ENCODE measurements at places on chromosomes 4 and X. TPM values are rescaled to one million over a fixed set of nuclear protein-coding genes. Genes with fewer than 3 reads are reported as not detected.

GRCh38 chr4:148574502-148574901 is 132.3 kb upstream of the NR3C2 start:
- DNase-seq = no peak
- no peaks in the 10 kb centered on the region for H3K4me1 ChIP-seq
- H3K36me3 ChIP-seq = no peaks in the 10 kb centered on the region
- no peak overlapping the region for H3K4me3 ChIP-seq

DNA sequence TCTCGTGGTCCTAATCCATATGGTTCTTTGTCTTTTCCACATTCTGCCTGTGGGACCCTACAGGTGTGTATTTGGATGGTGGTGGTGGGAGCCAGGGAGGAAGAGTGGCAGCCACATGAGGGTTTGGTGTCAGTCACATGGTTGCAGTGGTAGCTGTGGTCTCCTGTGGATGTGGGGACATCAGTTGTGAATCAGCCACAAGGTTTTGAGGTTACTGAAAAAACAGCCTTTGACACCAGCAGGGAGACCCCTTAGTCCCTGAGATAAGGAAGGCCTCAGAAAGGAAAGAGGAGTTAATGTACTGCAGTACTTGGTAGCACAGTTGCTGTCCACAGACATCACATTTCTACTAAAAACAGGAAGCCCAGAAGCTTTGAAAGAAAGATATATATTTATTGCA is 15.8 kb upstream of the GAGE10 start:
- H3K4me3 ChIP-seq = no peak overlapping the region
- no peaks in the 10 kb centered on the region for H3K36me3 ChIP-seq
- H3K27ac ChIP-seq = no peak overlapping the region
- no peak for DNase-seq
- H3K27me3 ChIP-seq = no peaks in the 10 kb centered on the region
- no peaks in the 10 kb centered on the region for H3K4me1 ChIP-seq

DNA sequence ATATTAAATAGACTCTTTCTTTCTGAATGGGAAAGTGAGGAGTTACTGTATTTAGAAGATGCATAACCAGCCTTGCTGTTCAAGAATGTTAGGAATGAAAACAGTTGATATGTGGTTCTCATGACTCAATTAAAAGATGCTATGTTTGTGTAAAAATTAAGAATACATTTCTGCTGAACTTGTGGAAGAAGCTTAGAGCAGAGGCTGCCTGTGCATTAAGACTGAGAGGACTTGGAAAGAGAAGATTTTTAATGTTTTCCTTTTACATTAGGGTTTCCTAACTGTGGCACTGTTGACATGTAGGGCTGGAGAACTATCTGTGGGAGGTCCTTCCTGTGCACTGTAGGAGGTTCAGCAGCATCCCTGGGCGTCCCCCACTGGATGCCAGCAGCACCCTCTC is 137.7 kb downstream of the GPR143 start:
- no peak overlapping the region for H3K27ac ChIP-seq
- H3K4me1 ChIP-seq = no peaks in the 10 kb centered on the region
- no peak overlapping the region for H3K4me3 ChIP-seq
- H3K27me3 ChIP-seq = no peaks in the 10 kb centered on the region

CLIC2 gene
- total RNA-seq = 0.73 TPM

XKRX gene
- 0.88 TPM for total RNA-seq

GRCh38 chr4:76504613-76505465 is 69.8 kb downstream of the SHROOM3 start:
- peak; percentile 61 for DNase-seq
- H3K27ac ChIP-seq = no peak overlapping the region
- H3K36me3 ChIP-seq = no peaks in the 10 kb centered on the region
- H3K4me3 ChIP-seq = no peak overlapping the region

DNA sequence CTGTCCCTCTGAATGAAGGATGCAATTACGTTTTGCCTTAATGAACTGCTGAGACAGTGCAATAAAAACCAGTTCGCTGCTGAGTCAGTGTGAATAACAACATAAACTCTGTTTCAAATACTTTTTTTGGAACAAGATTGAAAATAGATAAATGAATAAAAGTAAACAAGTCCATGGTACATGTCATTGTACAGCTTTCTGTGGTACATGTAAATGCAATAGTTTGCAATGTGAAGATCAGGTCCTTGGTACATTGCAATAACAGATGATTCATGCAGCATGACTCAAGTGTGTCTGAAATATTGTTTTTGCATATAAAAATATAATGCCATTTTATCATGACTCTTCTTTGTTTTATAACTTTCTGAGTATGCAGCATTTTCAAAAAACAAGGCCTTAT is 193.4 kb upstream of the PACRGL start:
- H3K27ac ChIP-seq = peak overlapping the region; percentile 28
- DNase-seq = peak; percentile 83
- no peaks in the 10 kb centered on the region for H3K27me3 ChIP-seq
- H3K4me3 ChIP-seq = no peak overlapping the region
- H3K36me3 ChIP-seq = no peaks in the 10 kb centered on the region
- H3K4me1 ChIP-seq = peaks cover 20% of the 10 kb centered on the region

DNA sequence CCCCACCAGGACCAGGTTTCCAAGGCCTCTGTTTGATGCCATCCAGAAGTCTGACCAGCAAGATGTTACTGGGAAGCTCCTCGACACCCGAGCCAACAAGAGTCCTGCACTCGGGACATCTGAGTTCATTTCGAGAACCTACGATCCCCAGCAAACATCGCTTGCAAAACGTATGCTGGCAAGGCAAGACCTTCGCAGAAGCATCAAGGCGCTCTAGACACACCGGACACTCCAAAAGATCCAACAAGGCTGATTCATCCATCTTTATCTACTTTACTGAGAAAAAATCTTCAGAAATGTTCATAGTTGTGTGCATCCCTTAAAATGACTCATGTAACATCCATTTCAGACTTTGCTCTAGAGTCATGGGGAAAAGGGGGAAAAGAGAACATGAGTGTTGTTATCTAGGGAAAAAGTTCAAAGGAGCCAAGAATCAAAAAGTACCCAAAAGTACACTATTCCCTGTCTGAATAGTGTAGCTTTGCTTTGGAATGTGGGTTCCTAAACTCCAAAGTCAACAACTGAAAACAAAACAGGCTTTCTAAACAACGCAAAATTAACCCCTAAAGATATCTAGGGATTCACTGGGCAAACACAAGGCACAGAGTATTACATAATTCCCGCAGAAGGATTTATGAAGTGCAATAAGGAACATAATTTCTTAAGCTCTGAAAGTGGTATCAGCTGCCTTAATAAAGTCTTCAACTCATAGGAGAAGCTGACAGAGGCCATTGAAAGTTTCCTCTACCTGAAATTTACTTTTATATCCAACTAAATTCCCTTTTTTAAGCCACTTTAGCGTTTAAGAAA is 1.6 kb downstream of the SH3RF1 start:
- peaks cover 3% of the 10 kb centered on the region for H3K36me3 ChIP-seq
- no peaks in the 10 kb centered on the region for H3K27me3 ChIP-seq
- peaks cover 45% of the 10 kb centered on the region for H3K4me1 ChIP-seq
- peak; percentile 61 for DNase-seq
- H3K4me3 ChIP-seq = peak overlapping the region; percentile 63

GRCh38 chr4:78682070-78682469 is 94.1 kb upstream of the BMP2K start:
- no peak overlapping the region for H3K27ac ChIP-seq
- no peak overlapping the region for H3K4me3 ChIP-seq
- H3K36me3 ChIP-seq = no peaks in the 10 kb centered on the region

ARHGEF9 gene
- 12.9 TPM for total RNA-seq

ODAPH gene
- total RNA-seq = not detected

DNA sequence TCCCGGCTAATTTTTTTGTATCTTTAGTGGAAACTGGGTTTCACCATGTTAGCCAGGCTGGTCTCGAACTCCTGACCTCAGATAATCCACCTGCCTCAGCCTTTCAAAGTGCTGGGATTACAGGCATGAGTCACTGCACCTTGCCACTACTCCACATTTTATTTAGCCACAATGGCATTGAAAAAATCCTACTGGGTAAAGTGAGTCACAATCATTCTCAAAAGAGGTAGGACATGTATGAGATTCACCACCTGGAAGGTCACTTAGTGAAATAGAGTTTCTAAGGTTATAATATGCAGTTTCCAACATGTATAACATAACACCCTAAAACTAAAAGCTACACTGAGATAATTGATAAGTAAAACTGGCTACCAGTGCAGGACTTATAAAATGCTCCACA is 159.2 kb downstream of the BTC start:
- H3K27me3 ChIP-seq = no peaks in the 10 kb centered on the region
- no peaks in the 10 kb centered on the region for H3K36me3 ChIP-seq
- DNase-seq = no peak
- H3K4me1 ChIP-seq = peaks cover 42% of the 10 kb centered on the region

NUDT10 gene
- total RNA-seq = not detected

- no peaks in the 10 kb centered on the region for H3K36me3 ChIP-seq
- no peaks in the 10 kb centered on the region for H3K4me1 ChIP-seq
- peaks cover 6% of the 10 kb centered on the region for H3K27me3 ChIP-seq
- DNase-seq = no peak
- no peak overlapping the region for H3K27ac ChIP-seq
Observed at GRCh38 chr4:16123356-16124084, 39.7 kb upstream of the PROM1 start.

DNA sequence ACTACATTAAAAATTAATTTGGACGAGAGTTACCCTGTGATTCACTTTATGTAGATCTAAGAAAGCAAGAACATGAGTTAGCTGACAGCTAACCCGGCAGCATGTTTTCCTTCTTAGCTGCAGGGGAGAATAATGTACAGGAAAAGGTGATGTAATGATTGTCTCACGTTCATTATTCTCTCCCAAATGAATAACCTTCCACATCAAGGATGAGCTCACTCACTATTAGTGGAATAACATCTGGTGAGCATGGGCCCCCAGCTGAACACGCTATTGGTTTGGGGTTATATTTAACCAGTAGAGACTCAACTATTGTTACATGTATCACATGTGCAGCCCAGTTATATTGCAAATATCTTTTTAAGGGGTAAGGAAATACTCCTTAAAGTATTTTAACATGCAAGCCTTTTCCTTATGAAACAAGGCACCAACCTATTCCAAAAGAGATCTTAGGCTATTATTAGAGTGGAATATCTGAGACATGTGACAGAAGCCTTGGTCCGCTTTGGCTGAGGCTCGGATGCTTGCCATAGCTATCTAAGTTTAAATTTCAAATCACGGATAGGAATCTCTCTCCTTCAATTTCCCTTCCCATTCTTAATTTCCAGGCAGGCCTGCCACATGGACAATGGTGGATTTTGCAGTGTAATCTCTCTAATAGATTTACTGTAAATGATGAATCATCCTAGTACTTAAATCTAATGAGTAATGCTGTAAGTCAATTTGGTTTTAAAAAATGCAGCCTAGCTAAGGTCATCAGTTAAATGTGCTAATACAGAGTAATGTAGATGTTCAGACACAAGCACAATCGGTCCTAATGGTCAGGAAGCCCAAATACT is 99.0 kb upstream of the OTUD4 start:
- no peaks in the 10 kb centered on the region for H3K27me3 ChIP-seq
- peak overlapping the region; percentile 97 for H3K27ac ChIP-seq
- peaks cover 38% of the 10 kb centered on the region for H3K4me1 ChIP-seq

DNA sequence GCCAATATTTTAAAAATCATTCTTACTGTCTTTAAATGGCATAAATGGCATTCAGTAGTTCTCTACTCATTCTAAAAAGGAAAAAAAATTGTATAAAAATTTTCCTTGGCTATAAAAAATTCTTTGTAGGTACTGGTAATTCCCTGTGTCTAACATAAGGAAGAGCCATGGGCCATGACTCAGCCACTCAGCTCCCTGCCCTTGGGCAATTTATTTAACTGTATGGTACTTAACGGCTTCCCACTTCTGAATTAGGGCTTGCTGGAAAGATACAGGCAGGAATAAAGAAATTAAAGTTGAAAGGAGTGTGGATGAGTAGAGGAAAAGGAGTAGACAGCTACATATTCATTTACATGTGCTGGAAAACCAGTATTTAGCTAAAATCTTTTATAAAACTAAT is 30.6 kb downstream of the ABHD18 start:
- no peaks in the 10 kb centered on the region for H3K36me3 ChIP-seq
- no peaks in the 10 kb centered on the region for H3K27me3 ChIP-seq
- H3K27ac ChIP-seq = no peak overlapping the region
- no peaks in the 10 kb centered on the region for H3K4me1 ChIP-seq
- no peak overlapping the region for H3K4me3 ChIP-seq

GRCh38 chr4:159071178-159071968 is 31.5 kb upstream of the RAPGEF2 start:
- H3K27me3 ChIP-seq = no peaks in the 10 kb centered on the region
- H3K36me3 ChIP-seq = no peaks in the 10 kb centered on the region
- H3K4me1 ChIP-seq = peaks cover 18% of the 10 kb centered on the region
- H3K27ac ChIP-seq = peak overlapping the region; percentile 66
- no peak overlapping the region for H3K4me3 ChIP-seq
- peak; percentile 78 for DNase-seq

PDHA1 gene
- 162 TPM for total RNA-seq

GRCh38 chr4:15293711-15294110 is 134.1 kb upstream of the C1QTNF7 start:
- H3K27ac ChIP-seq = no peak overlapping the region
- H3K4me1 ChIP-seq = no peaks in the 10 kb centered on the region
- H3K36me3 ChIP-seq = no peaks in the 10 kb centered on the region
- H3K4me3 ChIP-seq = no peak overlapping the region
- no peak for DNase-seq

- DNase-seq = no peak
- H3K4me1 ChIP-seq = no peaks in the 10 kb centered on the region
- H3K36me3 ChIP-seq = no peaks in the 10 kb centered on the region
- H3K27ac ChIP-seq = no peak overlapping the region
- H3K4me3 ChIP-seq = no peak overlapping the region
- no peaks in the 10 kb centered on the region for H3K27me3 ChIP-seq
Observed at GRCh38 chrX:40100537-40101429, 3.0 kb upstream of the BCOR start.

RAB40AL gene
- total RNA-seq = 1.4 TPM

DNA sequence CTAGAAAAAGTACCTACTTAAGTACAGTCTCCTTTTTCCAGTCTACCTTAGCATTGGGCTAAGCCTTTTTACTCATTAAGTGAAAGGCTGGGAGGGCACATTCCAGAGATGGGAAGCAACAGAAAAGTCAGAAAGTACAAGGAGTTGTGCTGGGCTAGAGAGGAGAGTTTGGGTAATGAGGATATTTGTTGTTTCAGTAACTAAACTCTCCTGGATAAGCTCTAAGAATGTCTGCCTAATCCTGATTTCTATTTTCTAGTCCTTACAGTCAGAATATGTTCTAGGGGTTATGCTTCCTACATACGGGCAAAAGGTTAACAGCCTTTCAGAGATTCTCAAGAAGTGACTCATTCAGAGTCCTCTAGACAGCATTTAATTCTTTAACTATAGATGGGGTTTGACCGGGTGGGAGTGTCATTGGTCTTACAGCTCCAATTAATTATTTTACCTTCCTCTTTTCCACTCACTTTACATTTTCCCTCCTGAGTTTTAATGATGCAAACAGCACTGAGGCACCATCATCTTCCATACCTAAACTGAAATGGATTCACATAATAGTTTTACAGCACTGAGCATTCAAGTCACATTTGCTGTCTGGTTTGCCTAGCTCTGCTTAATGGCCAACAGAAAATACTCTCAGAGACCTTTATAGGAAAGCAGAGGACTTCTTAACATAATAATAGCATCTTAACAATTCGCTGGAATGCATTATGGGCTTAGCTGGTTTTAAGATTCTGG is 42.9 kb downstream of the USP26 start:
- peak; percentile 6 for DNase-seq
- H3K4me3 ChIP-seq = no peak overlapping the region
- H3K27me3 ChIP-seq = no peaks in the 10 kb centered on the region
- H3K36me3 ChIP-seq = no peaks in the 10 kb centered on the region
- no peaks in the 10 kb centered on the region for H3K4me1 ChIP-seq

PDLIM3 gene
- total RNA-seq = 12.2 TPM

- no peak for DNase-seq
- no peak overlapping the region for H3K27ac ChIP-seq
- no peak overlapping the region for H3K4me3 ChIP-seq
- H3K36me3 ChIP-seq = no peaks in the 10 kb centered on the region
- H3K27me3 ChIP-seq = no peaks in the 10 kb centered on the region
Observed at GRCh38 chrX:111830571-111830970, 45.4 kb upstream of the TRPC5OS start.

All from endothelial cell of umbilical vein (primary cell).